Fibroblast of skin of left biceps (primary cell): ENCODE measurements at places on chromosomes 5 and 9.

DNA sequence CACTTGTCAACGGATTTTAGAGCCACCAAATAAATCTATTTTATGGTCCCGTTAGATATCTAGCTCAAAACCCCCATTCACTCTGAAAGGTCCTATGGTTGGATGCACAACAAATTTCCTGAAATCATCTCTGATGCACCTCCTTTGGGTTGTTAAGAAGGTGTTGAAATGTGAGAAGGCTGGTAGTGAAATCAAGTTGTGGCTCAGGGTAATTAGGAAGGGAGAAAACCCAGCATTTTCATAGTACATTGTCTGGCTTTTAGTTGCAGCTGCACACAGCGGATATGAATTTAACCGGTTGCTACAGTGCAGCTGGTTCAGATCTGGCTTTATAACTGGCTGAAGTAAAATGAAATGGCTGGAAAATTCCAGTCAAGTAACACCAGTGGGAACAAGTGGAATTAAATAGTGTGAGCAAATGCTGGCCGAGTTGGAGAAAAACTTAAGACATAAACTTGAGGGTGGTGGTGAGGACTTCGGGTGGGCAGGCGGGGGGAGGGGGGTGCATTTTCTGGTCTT, 17.6 kb downstream of the RGMB start:
- DNase-seq = no peak

DNA sequence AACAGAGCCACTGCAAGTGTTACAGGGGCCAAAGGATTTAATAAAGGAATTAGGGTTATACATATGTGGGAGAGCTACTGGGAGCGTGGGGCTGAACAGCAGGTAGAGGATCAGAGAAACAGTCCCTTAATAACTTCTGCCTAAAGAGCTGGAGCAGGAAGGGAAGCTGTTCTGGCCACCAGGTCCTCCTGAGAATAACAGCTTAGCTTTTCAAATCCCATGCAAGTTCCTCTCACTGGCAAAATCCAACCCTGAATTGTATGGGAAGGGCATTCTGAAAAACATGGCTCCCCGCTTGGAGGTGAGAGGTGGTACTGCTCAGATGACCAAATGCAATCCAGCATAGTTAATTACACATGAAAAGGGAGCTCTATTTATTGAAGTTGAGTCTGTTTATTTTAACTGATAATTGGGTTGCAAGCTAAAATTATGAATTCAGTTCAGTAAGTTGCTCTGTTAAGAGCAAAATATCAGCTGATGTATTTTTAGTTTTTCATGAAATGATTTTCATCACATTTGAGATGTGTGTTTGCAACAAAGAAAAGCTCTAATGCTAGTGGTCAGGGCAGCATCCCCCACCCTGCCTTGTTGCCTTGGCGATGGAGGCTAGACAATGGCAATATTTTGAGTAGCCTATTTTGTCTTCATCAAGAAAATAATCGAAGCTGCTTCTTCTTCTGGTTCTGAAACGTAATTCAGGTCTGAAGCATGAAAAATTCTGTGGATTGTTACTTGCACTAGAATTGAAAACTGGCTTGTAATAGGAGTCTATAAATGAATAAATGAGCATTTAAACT, 58.4 kb upstream of the SH3GL2 start:
- DNase-seq = no peak

- DNase-seq = no peak
Observed at GRCh38 chr9:91905991-91906469, 44.0 kb downstream of the ROR2 start.

DNA sequence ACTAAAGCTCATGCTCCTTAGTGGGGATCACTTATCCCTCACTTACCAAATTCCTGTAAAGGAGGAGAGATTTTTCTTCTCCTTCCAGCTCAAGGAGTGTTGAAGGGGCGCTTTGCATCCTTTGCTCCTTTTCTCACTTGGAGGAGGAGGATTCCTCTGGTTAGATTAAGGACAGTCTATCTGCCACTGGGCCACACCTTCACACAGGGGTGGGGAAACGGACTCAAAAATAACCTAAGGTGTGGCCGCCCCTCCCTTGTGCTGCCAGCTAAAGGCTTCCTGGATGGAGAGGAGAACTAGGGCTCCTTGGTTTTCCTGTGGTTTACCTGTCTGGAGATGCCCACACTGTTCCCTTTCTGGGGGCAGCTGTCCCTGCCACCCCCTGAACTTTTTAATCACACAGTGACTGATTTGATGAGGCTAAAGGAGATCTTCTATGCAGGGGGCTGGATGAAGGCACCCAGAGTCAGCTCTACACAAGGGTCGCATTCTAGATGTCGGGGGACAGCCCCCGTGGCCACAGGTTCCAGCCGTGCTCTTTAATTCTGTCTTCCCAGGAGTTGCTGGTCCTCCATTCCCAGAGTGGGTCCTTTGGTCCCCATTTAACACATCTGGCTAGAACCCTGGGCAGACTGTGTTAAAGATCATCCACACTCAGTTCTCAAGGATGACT, 14.4 kb downstream of the GLRX start:
- no peak for DNase-seq

DNA sequence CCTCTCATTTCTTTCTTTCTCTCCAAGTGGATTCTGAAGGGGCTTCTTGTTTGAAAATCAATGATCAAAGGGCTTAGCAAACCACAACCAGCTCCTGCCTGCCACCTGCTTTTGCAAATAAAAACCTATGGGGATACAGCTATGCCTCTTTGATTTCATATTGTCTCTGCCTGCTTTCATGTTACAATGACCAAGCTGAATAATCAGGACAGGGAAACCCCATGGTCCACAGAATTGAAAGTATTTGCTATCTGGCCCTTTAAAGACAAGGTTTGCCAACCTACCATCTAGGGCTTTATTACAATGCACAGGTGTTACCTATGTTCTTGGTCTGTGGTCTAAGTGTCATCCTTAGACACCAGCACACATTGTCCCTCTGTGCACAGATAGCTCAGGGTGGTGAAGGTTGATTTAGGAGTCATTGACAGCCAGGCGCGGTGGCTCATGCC, 28.8 kb upstream of the PLIN2 start:
- DNase-seq = no peak

DNA sequence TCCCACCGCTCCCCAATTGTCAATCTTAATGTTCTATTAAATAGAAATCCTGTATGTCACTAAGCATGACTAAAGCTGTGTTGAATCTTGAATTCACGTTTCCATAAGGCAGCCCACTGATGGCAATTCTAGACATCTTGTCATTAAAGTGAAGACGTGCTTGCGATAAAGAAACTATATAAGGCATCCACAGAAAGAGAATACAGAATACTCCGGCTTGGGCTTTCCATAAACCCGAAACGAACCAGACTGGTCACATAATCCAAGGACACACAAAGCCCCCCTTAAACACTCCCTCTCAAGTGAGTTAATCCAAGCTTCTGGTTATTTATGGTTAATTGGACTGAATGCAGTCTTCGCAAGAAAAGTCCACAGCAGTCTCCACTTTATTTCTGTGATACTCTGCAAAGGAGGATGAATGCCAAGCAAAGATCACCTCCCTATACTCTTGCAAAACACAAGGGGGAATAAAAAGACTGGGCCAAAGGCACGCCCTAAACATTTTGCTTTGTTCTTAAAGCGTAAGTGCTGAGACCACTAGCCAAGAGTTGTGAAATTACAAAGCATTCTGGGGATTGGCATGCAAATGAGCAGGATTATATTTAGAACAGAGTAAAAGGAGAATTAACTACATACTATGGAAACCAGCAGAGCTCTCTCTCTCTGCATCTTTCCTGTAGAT, 54.7 kb downstream of the DPYSL3 start:
- DNase-seq = no peak

GRCh38 chr5:157478726-157479125, 18.7 kb downstream of the NIPAL4 start:
- no peak for DNase-seq
